ENCODE measurements at places on chromosomes 1 and 21. TPM values are rescaled to one million over a fixed set of nuclear protein-coding genes. Genes with fewer than 3 reads are reported as not detected.

Gene PTPN22
- polyA plus RNA-seq, result 0.32 TPM

Gene PADI1
- polyA plus RNA-seq, result not detected

Gene A3GALT2
- polyA plus RNA-seq, result not detected

Gene FMO2
- 3.9 TPM for polyA plus RNA-seq

Gene DAB1
- polyA plus RNA-seq, result not detected

Gene UBE2U
- not detected for polyA plus RNA-seq

Gene TEDDM1
- polyA plus RNA-seq, result not detected

Gene IVL
- polyA plus RNA-seq, result not detected

Gene VSIG8
- polyA plus RNA-seq, result 8.1 TPM

Gene PTCH2
- 0.24 TPM for polyA plus RNA-seq

Gene CERS2
- 258 TPM for polyA plus RNA-seq

Gene TNFRSF4
- polyA plus RNA-seq, result 3.3 TPM

Gene OR2G6
- 0.09 TPM for polyA plus RNA-seq

Gene PLA2G4A
- 3.4 TPM for polyA plus RNA-seq

Gene TNFSF4
- 0.58 TPM for polyA plus RNA-seq

Gene FPGT
- polyA plus RNA-seq, result 8.0 TPM

Gene DISC1
- polyA plus RNA-seq, result 0.80 TPM

Gene LRRC71
- polyA plus RNA-seq, result 0.19 TPM

Gene GJA8
- polyA plus RNA-seq, result not detected

Gene SLC30A10
- not detected for polyA plus RNA-seq

Gene NDC1
- 5.6 TPM for polyA plus RNA-seq

Gene OLFML2B
- polyA plus RNA-seq, result 2.9 TPM
